ENCODE measurements at places on chromosomes 2 and 18.

GRCh38 chr18:53941601-53942338 lies 282.7 kb downstream of the MBD2 start:
- DNase-seq = no peak

DNA sequence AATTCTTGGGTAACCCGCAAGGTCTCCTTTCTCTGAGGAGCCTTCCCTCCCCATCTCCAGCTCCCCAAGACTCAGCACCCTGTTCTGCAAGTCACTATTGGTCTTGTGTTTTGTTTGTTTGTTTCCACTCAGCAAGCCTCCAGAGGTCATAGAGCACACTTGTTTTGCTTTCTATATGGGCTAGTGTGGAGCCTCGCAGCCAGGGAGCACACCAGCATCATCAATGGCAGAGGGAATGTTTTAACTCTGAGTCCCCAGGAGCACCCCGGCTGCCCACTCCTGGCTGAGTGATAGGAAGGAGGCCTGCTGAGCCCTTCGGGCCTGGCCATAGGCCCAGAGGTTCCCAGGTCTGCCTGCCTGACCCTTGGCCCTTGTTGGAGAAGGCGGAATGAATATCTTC lies 36.6 kb downstream of the GLI2 start:
- DNase-seq = no peak

DNA sequence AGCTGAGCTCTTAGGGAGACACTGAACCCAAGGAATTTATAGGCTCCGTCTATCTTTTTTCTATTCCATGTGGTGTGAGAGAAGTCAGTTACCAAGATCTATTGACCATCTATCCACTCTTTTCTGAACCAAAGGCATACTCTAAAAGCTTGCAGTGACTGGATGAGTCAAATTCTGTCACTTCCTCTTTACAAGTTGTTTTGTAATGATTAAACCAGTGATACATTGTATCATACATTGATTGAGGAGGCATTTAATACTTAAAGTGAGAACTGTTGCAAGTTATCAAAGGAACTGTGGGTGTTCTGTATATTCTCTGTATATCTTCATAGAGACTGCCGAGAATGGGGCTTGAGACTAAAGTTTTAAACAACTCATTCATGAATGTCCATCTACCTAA lies 188.8 kb downstream of the CAMKMT start:
- no peak for DNase-seq

GRCh38 chr2:9650119-9650821 lies 19.5 kb upstream of the YWHAQ start:
- DNase-seq = no peak

DNA sequence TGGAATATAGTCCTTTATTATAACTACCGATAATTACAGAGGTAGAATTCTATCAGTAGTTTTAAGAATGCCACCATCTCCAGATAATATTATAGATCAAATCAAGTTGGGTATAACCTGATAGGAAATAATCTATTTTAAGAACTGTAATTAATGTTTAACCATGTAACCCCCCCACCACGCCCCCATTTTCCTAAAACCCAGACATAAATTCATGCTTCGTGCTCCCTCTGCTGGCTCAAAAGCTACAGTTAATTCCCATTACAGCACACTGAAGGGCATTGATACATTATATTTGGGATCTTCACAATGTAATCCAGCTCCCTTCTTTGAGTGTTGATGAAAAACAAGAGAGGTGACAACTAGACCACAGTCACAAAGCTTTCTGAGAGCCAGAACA lies 228.0 kb upstream of the SMAD7 start:
- no peak for DNase-seq

DNA sequence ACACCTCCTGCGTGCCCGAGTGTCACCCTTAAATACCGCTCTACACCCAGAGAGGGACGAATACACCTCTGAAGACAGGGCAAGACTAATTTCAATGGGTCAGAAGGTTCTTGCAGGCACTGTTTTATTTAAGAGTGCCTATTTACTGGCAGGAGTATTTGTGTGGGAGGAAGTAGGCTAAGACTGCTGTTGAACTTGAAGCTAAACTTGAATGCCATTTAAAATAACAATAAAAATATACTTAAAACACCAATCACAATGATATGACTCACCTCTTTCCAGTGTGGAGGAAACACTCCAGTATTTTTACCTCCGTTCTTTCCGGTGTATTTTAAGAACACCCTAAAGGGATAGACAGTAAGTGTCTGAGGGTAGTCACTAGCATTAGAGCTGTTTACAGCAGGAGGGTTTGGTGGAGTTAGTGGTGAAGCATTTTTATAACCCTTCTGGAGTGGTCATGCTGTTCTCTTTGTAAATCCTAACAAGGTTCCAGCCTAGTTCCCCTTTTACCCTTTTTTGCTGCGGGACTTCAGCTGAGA lies 9.6 kb upstream of the HOXD1 start:
- DNase-seq = no peak

- DNase-seq = no peak
Measured at GRCh38 chr2:30688956-30689401, 118.3 kb downstream of the CAPN13 start.

- no peak for DNase-seq
Measured at GRCh38 chr2:88735853-88736252, 44.4 kb downstream of the RPIA start.

DNA sequence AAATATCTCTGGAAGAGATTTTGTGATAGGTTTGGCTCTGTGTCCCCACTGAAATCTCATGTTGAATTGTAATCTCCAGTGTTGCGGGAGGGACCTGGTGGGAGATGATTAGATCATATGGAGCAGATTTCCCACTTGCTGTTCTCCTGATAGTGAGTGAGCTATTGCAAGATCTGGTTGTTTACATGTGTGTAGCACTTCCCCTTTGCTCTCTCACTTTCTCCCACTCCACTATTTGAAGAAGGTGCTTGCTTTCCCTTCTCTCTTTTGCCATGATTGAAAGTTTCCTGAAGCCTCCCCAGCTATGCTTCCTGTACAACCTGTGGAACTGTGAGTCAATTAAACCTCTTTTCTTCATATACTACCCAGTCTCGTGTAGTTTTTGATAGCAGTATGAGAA lies 97.0 kb upstream of the FN1 start:
- DNase-seq = no peak

GRCh38 chr2:111030260-111030891 lies 90.3 kb upstream of the BCL2L11 start:
- DNase-seq = no peak

DNA sequence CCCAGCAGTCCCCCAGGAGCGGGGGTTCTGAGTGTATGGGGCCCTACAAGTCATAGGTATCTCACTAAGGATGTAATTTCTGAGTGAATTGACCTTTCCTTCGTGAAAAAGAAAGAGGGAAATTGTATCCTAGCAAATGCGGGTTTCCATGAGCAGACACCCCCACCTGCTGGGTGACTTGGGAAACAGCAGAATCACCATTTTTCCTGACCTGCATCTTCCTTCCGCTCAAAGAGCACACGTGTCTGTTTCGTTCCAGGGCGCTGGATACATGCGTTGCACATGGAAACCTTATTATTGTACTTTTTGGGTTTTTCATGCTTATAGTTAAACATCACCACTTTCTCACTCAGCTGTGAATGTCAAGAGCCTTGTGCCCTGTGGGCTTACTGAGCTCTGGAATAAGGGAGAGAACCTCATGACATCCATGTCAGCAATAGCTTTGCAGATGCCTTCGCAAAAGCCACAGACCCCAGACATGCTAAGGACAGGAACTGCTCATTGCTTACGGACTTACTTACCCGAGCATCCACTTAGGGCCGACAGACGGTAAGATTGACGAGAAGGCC lies 132.8 kb downstream of the TPO start:
- peak; percentile 26 for DNase-seq

- no peak for DNase-seq
Measured at GRCh38 chr18:63980896-63981460, 11.1 kb downstream of the SERPINB8 start.

DNA sequence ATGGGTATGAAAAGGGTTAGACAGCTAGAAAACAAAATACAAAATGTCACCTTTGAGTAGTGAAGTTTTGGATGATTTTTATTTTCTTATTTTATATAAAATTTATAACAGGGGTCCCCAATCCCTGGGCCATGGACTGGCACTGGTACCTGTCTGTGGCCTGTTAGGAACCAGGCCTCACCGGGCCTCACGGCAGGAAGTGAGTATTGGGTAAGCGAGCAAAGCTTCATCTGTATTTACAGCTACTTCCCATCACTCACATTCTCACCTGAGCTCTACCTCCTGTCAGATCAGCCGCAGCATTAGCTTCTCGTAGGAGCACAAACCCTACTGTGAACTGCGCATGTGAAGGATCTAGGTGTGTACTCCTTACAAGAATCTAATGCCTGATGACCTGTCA lies 202.8 kb upstream of the TWIST2 start:
- DNase-seq = no peak

- DNase-seq = no peak
Measured at GRCh38 chr2:54845094-54845493, 121.6 kb downstream of the EML6 start.

DNA sequence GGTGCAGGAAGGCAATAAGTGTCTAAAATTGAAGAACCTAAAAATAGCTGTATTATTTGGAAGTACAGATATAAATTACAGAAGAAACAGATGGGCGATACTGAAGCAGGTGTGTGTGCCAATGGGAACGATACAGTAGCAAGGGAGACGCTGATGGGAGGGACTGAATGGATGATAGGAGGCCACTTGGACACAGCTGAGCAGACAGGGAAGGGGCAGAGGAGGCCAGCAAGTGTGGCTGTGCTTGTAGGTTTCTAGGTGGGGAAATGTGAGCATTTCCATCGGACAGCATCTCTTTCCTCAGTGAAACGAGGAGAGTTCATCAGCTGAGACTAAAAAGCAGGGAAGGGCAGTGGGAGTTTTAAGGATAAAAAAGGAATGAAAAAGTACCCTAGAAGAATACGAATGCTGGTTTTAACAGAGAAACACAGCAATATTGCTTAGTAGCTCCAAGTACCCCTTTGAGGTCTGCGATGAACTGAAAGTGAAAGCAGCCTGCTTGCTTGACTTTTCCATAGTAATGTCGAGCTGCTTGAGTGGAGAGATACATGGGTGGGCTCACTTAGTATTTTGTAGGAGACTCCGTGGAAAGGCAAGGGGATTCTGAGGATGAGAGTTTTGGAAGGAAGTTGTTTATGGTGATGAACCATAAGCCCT lies 91.7 kb upstream of the EPC2 start:
- no peak for DNase-seq

DNA sequence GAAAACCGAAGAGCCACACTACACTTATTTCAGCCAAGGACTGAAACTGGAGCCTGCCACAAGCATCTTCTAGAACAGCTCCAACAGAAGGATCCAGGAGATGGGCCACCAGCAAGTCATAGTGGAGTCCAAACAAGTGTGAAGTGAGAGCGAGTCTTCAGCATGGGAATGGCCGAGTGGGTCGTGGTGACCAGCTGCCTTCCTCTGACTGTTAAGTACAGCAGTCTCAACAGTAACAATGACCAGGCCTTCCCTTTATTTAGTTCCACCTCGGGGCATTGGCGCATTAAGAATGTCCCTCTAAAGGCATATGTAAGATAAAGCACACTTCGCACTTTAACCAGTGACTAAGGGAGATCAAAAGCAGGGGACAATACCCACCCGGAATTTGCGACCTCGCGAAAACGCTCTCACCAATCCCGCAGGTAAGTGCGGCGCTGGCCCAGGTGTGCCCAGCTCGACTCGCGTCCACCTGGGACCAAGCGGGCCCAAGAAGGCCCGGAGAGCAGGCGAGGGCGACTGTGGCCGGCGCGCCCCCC lies 1.1 kb downstream of the L3MBTL4 start:
- DNase-seq = no peak

DNA sequence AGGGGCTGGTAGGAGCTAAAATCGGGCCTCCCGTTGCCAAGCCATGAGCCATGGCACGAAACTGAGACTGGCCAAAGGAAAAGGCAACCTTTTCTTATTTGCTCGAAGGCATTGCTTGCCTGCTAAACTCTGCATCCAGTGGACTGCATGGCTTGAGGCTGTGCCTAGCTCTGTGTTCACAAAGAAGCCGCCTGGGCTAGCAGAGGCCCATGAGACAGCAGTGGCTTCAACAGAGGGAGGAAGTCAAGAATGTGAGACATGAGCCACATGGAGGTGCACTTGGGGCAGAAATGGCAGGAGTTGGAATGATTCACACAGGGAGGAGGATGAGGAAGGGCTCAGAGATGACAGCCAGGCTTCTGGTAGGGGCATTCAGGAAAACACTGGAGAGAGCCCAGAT lies 33.5 kb downstream of the TPRKB start:
- DNase-seq = no peak

DNA sequence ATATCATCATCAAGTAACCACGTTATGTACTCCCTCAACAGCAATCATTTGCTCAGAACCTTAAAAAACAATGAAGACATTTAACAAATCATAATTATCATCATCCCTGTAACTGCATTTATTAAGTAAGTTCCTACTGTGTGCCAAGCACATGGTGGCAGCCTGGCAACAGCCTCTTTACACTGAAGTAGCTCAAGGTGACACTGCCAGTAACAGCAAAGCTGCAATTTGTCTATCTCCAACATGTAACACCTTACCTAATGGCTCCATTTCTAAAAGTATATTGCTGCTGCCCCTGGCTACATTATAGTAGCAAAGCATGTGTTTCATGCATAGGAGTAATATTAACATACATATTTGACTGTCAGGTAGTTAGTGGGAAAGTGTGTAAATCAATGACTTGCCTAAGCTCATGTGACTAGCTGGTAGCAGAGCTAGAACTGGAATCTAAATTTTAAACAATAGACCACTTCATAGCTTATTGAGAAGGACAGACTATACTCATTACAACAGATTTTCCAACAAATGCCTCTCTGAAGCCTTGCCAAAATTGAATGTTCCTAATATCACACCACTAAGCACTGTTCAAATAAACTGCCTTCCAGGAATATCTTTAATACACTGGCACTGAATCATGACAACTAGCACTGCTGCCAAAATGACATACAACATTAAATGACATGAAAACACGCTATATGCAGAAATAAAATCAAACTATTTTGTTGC lies 86.7 kb downstream of the L3MBTL4 start:
- no peak for DNase-seq

DNA sequence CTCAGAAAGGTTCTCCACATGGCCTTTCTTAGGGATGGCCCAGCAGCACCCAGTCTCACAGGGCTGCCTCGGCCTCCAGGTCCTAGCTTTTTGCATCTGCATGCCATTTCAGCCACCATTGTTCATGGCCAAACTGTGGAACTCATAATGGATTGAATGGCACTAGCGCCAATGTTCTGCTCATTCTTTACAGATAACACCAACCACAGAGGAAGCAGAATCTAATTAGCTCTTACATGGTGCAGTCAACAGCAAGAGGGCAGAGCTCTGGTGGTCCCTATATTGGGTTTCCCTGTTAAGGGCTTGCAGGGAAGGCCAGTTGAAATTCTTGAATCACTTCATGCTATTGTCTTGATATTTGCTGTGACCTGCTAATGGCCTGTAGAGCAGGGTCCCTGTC lies 45.6 kb downstream of the ARL4C start:
- DNase-seq = no peak

- no peak for DNase-seq
Measured at GRCh38 chr2:219627103-219628100, at the start of gene SLC4A3. Gene SLC4A3 (plus strand): TSS chr2:219627630. CDS start chr2:219627993, 363 bp downstream.

DNA sequence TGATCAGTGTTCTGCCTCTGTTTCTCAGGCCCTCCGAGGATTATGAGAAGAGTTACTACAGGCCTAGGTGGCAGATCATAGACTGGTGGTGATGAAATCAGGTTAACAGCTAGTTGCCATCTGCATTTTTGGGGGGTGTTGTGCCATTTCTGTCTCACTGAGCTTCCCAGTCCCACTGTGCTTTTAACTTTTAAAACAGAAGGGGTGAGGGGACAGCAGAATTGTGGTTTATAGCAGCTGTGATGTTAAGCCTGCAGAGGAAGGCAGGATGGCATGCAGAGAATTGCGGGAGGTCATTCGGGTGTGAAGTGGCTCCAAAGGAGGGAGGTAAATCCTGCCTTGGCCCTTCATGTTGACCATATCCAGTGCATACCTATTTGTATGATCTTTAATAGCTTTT lies 5.0 kb downstream of the CAB39 start:
- DNase-seq = no peak

- DNase-seq = no peak
Measured at GRCh38 chr2:241389697-241390096, 33.6 kb downstream of the FARP2 start.

All from stimulated activated CD4-positive, alpha-beta T cell treated with anti-CD3 and anti-CD28 coated beads, Interleukin-2, amount 100 ng/mL, for 48 hours (primary cell).